HTR-8/SVneo (cell line): ENCODE measurements at places on chromosomes 5 and 9.

DNA sequence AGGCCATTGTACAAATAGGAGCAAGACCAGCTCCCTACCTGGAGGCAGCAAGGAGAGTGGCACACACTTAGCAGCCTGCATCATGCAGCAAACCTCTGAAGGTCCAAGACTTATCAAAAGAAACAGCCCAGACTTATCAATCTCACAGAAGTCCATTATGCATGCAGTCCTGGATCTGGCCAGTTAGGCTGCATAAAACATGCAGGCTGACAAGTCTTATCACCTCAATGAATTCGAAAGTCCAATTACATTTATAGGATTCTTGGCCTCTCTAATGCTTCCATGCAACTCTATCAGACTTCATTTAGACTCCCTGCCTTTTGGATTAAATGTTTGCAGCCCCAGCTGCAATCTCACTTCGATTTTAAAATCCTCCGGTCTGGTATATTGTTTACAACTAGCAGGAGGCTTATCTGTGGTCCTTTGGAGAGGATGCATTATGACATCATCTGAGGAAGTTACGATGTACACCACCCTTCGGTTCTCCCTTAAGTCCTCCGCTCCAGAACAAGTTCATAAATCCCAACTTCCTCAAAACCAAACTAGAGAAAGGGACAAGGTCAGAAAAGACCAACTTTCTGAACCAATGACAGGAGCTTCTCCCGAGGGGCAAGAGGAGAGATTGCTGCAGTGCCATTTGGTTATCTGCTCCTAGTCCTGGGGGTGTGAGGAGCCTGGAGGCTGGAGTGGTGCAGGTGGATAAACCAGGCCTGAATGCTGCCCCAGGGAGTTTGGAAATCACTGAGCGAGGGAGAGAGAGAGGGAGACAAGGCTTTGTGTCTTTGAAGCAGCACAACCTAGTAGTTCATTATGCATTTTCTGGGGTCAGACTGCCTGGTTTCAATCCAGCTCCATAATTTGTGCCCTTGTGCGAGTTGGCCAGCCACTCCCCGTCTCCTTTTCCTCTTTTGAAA, 313.9 kb downstream of the TLE1 start:
- DNase-seq, result no peak

DNA sequence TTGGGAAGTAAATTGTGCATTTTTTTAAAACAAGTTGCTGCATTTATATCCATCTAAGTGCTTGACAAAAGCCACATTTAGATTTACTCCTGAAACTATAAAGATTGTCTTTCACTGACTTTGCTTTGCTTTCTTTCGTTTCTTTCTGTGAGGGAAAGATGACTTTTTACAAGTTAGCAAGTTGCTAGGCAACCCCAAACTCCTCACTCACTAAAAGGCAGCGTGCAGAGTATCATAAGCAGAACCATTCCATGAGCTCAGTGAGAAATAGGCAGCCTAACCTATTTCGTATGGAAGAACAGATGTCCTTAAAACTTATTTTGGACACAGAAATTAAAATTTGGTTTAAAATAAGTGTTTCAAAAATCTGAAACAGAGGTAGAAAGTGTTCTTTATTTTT, 29.0 kb downstream of the KLF9 start:
- no peak for DNase-seq

DNA sequence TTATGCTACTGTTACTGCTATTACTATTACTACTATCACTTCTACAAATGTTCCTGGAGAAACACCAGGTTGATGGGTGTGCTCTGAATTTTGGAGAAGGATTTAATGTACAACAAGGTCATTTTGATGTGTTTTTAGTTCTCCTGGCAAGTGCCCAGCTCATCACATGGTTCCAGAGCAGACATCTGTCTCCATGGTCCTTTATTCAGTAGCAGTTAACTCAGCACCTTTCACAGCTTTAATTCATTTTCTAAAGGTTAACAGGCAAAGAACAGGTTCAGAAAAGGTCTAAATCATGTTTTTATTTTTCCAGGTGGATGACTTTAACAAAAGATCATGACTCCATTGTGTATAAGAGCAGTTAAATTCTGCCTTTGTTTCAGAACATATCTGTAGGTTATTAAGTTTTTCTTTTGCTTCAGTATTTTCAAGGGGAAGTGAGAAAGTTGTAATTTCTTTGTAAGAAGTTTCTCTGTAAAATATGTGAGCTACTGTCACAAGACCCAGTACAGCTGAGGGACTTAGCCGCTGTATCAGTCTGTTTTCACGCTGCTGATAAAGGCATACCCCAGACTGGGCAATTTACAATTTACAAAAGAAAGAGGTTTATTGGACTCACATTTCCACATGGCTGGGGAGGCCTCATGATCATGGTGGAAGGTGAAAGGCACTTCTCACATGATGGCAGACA, 41.9 kb downstream of the MTRR start:
- no peak for DNase-seq

- no peak for DNase-seq
These were observed 12.9 kb upstream of the CDC42SE2 start for GRCh38 chr5:131250751-131251475.

- no peak for DNase-seq
These were observed 130.1 kb downstream of the GAPVD1 start for GRCh38 chr9:125391704-125392103.

- no peak for DNase-seq
These were observed 101.0 kb downstream of the STARD4 start for GRCh38 chr5:111411301-111411700.

GRCh38 chr5:74542482-74542881, 98.0 kb downstream of the ENC1 start:
- no peak for DNase-seq

- DNase-seq, result no peak
These were observed 19.1 kb downstream of the GALNT10 start for GRCh38 chr5:154209591-154210081.

DNA sequence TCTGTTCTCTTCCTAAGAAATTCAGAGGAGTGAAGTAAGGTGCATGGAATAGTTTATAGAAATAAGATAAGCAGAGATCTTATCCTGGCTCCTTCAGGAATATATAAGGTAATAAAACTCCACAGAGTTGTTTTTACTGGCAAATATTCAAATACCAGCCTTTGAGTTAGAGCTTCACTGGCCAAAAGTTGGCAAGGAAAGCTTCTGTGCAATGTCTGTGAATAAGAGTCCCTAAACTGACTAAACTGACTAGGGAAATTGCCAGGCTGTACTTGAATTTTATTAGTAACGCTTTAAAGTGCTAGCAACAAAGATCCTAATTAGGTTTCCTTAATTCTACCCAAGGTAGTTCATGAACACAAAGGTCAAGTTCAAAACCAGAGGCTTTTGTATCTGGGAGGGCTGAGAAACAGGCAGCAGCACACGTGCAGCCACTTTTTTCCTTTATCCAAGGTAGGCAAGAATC, 131.1 kb upstream of the MPDZ start:
- peak; percentile 7 for DNase-seq

- peak; percentile 45 for DNase-seq
These were observed at the start of gene SEMA4D for GRCh38 chr9:89497978-89498851. Gene SEMA4D (minus strand): TSS chr9:89498113. CDS start chr9:89405456, 92,657 bp downstream.

- DNase-seq, result no peak
These were observed 34.0 kb downstream of the KIAA1958 start for GRCh38 chr9:112520656-112521055.

DNA sequence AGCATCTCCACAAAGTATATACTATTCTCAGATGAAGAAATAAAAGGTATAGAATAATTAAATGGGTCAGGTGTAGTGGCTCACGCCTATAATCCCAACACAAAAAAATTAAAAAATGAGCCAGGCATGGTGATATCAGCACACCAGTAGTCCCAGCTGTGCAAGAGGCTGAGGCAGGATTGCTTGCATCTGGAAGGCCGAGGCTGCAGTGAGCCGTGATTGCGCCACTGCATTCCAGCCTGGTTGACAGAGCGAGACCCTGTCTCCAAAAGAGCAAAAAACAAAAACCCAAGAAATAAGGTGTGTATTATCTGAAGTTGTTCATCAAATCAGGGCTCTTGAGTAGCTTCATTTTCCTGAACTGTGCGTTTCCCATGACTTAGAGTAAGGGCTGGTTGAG, 83.2 kb upstream of the MYO10 start:
- no peak for DNase-seq

DNA sequence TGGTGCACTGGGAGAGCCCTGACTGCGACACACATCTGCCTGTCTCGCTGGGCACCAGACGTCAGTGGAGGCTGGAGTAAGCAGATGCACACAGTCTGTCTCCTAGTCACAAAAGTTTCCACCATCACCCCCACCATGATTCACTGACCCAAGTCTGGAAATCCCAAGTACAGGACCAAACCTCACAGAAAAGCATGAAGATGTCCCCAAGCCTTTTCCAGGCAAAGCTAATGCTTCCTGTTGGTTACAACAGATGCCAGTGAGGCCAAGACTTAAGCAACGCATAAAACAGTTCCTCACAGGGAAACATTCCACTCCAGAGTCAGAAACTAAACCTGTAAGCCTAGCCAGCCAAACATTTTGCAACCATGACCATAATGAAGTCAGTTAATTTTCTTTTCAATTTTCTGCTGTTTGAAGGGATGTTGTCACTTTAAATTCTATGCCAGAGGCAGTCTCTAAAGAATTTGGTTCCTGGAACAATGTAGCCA, 259.3 kb upstream of the SLC30A5 start:
- DNase-seq, result no peak

GRCh38 chr5:83104021-83104420, 26.7 kb downstream of the XRCC4 start:
- DNase-seq, result no peak

- no peak for DNase-seq
These were observed 39.6 kb upstream of the CEP72 start for GRCh38 chr5:572398-573019.

- DNase-seq, result no peak
These were observed 70.2 kb upstream of the ELL2 start for GRCh38 chr5:96031811-96032261.

GRCh38 chr5:171390883-171391677, 3.4 kb downstream of the NPM1 start:
- DNase-seq, result no peak

DNA sequence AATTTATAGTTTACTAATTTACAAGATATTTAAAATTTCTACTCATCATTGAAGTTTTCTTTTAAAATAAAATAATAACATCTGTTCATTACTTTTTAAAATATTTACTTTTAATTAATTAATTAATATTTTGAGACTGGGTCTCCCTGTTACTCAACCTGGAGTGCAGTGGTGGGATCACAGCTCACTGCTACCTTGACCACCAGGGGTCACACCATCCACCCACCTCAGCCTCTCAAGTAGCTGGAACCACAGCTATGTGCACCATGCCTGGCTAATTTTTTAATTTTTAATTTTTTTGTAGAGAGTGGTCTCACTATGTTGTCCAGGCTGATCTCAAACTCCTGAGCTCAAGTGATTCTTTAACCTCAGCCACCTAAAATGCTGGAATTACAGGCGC, 1013.6 kb downstream of the CDH9 start:
- DNase-seq, result no peak

DNA sequence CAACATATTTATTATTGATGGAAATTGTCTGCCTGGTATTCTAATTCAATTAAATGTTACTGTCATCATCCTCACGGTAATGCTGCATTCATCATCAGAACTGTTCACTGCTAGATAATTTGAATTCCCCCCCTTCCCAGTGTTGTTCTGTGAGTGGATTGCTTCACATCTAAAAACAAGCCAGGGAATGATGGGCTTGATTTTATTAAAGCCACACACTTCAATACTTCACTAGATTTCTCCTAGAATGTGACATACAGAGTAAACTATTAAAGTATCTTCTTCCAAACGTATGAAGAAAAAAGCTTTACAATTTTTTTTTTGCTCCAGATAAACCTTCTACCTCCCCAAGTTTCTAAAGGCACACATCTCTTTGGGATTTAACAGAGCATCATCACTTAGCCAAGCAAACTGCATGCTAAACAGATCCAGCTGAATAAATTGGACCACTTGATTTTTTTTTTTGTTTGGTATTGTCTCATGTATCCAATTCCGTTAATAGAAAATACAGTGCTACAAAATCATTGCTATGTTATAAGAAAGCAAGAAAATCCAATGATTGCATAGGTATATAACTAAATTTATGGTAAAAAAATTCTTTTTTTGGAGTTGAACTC, 692.4 kb downstream of the MTRR start:
- DNase-seq, result no peak

DNA sequence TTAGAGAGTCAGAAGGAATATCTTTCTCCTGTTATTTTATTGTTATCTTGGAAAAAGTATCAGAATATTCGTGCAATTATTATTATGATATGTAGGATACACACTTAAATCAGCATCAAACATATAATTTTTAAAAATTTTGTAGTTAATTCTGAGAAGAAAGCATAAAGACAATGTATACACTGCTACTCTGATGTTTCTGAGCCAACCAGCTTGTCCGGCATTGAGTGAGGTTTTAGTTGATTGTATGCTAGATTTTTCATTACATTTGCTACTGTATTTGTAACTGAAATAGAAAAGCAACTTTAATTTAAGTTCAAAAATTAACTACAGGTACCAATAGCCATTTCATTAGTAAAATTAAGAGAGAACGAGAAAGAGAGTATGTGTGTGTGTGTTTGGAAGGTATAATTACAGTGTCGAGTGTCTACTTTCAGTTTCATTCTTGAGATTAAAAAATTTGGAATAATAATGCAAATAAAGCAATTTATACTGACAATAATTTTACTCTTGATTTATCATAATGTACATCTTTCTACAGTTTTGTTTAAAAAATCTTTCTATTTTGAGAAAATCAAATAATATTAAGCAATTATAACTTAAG, 160.4 kb upstream of the CDH12 start:
- no peak for DNase-seq

DNA sequence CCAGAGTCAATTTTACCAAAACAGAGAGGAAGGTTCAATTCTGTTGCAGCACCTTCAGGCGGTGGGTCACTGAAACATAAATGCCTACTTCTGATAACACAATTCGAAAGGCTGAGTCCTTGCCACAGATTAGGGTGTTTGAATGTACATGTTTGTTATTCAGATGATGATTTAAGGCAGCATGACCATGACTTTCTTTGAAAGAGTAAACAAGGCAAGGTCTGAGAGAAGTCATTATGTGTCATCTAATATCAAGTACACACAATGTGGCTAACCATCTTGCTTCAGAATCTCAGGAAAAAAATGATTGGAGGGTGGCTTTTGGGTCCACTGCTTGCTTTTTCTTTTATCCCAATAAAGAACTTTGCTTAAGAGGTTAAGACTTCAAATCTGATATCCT, 457.5 kb downstream of the TAF11L14 start:
- no peak for DNase-seq

- DNase-seq, result no peak
These were observed 46.5 kb downstream of the STOM start for GRCh38 chr9:121323449-121324151.

DNA sequence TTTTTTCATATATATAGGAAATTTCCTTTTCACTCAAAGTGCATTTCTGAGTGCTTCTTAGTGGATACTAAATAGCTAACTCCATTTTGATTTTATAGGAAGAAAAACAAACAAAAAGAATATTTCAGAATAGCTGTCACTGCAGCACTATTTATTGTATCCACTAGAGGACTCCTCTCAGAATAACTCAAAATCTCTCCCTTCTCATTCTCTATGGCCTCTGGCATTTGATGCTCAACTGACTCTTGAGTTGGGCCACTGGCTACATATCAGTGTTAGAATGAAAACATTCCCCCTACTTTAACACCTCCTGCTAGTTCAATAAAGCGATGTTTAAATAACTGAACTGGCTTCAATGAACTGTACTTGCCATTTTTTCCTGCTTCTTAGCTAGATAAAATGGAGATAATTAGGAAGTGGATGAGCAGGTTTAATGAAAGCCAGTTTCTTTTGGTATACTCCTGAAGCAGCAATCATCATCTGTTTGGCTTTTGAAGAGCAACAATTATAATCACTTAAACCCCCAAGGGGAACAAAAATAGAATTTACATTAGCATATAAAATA, 16.6 kb upstream of the ELAVL2 start:
- DNase-seq, result no peak
